SW480 (cell line): ENCODE measurements at places on chromosomes 4 and X.
A peak's percentile ranks its signal among the peaks of the same experiment; 100 is the strongest.

GRCh38 chrX:78687586-78687985 lies 28.5 kb upstream of the RTL3 start:
- DNase-seq, result no peak

GRCh38 chr4:84492737-84493091 lies 6.4 kb downstream of the NKX6-1 start:
- no peak for DNase-seq

DNA sequence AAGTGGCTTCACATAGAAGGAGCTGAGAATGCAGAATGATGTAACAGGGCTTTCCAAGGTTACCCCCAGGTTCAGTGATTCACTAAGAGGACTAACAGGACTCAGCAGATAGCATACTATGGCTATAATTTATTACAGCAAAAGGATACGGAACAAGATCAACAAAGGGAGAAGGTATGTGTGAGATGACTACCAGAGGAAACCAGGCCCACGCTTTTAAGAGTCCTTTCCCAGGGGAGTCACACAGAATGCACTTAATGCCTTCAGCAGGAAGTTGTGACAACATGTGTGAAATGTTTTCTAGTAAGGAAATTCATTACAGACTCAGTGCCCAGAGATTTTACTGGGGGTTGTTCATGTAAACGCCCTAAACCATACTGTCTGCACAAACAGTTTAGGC lies 373.6 kb upstream of the MAGEB2 start:
- DNase-seq, result no peak

DNA sequence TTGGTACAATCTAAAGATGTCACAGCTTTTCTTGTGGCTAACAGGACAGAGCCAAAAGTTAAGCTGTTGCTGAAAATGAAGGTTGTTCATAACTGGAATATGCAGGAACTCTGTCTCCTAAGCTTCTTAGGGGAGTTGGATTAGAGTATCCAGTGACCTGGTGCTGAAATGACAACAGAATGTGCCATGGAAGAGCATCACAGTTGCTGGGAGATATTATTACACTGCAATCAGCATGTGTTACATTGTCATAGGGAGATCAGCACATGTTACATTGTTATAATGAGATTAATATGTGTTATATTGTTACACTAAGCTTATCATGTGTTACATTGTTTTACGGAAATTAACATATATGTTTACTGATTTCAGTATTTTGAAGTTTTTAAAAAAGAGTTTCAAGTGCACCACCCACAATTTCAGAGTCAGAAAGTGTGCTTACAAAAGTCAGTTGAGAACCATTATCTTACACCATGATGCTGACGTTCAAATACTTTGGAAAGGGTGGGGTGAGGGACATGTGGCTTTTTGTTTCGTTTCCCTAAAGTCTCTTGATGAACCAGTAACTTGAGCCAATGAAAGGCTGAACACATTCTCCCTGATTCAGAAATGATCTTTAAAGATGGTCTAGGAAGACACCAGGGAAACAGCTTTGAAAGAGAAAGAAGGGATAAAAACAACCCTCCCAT lies 113.4 kb downstream of the DRD5 start:
- DNase-seq, result no peak

- DNase-seq, result no peak
Observed at GRCh38 chr4:149961876-149962597, 116.2 kb upstream of the DCLK2 start.

GRCh38 chr4:19381068-19381467 lies 870.6 kb upstream of the SLIT2 start:
- DNase-seq, result no peak

GRCh38 chr4:69835766-69836165 lies 24.2 kb downstream of the SULT1E1 start:
- no peak for DNase-seq

GRCh38 chr4:3873408-3874027 lies 107.3 kb downstream of the ADRA2C start:
- peak; percentile 66 for DNase-seq

DNA sequence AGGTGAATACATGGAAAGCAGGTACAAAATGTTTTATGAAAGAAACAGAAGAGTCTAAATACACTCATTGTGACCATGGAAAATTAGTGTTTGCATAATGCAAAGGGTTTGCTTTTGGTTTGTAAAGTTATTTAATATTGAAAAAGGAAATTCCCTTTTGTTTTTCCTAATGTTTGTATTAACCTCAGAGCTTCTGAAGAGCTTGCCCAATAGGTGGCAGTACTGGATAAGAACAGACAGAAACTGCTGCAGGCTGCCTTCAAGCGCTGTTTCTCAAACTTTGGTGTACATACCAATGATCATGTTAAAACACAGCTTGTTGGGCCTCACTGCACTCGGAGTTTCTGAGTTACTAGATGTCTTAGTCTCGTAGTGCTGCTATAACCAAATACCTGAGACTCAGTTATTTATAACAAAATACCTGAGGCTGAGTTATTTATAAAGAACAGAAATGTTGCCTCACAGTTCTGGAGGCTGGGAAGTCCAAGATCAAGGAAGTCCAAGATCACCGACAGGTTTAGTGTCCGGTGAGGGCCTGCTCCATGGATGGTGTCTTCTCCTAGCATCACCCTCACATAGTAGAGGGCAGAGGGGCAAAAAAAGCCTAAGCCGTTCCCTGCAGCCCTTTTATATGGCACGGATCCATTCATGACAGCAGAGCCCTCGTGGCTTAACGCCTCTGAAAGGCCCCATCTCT lies 54.2 kb downstream of the SUPT20HL2 start:
- DNase-seq, result peak; percentile 46

DNA sequence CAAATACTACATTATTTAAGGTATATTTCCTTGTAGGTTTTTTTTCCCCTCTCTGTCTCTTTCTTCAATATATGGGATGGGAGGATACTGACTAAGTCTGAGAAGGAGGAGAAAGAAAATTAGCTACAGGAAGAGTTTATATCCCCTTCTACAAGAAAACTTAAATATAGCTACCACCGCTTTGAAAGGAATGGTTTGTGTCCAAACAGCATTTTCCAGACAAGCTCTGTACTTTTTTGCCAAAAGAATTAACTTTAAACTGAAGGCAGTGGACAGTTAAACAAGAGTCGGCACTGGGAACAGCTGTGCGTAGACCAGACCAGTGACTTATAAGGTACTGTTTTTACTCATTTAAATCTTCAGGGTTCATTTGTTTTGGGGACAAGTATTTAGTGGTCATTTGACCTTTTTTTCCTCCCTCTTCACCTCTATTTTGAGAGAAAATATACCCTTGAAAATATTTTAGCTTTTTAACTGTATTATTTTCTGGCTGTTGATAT lies 303.7 kb downstream of the ARHGAP24 start:
- no peak for DNase-seq

GRCh38 chr4:25215511-25215910 lies 18.3 kb upstream of the PI4K2B start:
- no peak for DNase-seq

- DNase-seq, result no peak
Observed at GRCh38 chrX:3143043-3143799, 102.0 kb downstream of the ARSF start.

- DNase-seq, result peak; percentile 27
Observed at GRCh38 chr4:31045724-31046318, 325.7 kb downstream of the PCDH7 start.

DNA sequence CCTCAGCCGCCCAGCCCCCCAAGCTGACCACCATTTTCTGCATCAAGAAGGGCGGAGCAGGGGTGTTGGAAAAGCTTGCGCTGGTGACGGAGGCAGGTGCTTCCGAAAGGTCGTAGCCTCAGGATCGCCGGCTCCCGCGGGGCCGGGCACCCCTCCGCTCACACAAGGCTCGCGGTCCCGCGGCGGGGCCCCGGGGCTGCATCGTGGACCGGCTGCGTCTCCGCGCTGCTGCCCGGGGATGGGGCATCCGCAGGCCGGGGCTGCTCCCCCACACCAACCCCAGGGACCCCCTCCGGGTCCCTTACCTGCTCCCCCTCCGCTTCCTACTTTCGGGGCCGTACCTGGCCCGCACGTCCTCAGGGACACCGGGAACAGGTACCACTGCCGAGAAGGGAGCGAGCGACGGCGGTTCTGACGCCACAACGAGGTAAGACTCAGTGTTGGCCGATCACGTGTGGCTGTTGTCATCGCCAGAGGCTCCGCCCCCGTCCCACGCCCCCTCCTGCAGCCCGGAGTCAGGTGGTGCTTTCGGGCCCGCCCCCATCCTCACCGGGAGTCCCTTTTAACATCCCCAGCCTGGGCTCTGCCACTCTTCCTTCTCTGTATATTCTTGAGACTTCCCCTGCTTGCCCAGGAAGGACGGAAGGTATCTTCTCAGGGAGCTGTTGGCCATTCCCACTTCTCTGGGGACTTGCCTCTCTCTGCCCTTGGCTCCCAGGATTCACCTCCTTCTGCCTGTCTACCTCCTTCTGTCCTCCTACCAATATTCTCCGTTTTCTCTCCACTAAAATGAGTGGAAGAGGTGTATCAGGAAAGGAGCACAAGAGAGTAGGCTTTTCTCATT lies at the start of gene BEX2:
Gene BEX2, minus strand, starts transcription at position 436 of the 844 bp plus-strand sequence. CDS start 1,014 bp downstream, outside the sequence.
- peak; percentile 76 for DNase-seq

GRCh38 chr4:119725688-119726330 lies 97.2 kb upstream of the PDE5A start:
- DNase-seq, result no peak

GRCh38 chrX:37060999-37061398 lies 52.8 kb downstream of the FAM47C start:
- DNase-seq, result peak; percentile 52

- DNase-seq, result no peak
Observed at GRCh38 chr4:15084780-15085179, 82.5 kb downstream of the CPEB2 start.

- DNase-seq, result no peak
Observed at GRCh38 chr4:123913598-123913997, 517.0 kb downstream of the SPRY1 start.

- no peak for DNase-seq
Observed at GRCh38 chr4:164943192-164943591, 34.3 kb downstream of the TRIM61 start.

DNA sequence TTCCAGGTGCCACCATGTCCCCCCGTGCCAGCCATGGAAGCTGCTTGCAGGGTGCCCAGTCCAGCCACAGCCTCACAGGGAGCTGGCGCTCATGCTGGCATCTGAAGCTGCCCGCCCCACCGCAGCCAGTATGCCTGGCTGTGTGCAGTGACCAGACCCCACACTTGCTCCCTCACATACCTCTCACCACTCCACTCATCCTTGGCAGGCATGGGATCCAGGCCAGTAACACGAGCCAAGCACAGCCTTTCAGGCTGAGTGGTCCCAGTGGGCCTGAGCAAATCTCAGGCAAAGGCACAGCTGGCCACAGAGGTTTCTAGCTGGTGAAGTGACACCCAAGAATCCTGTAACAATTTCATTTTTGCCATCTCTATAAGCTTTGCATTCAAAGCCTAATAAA lies 48.4 kb upstream of the SEC24B start:
- DNase-seq, result no peak

GRCh38 chr4:103075435-103075893 lies 1.1 kb downstream of the SLC9B2 start:
- DNase-seq, result peak; percentile 4

GRCh38 chrX:118779581-118779980 lies 44.0 kb upstream of the ZCCHC12 start:
- DNase-seq, result no peak

DNA sequence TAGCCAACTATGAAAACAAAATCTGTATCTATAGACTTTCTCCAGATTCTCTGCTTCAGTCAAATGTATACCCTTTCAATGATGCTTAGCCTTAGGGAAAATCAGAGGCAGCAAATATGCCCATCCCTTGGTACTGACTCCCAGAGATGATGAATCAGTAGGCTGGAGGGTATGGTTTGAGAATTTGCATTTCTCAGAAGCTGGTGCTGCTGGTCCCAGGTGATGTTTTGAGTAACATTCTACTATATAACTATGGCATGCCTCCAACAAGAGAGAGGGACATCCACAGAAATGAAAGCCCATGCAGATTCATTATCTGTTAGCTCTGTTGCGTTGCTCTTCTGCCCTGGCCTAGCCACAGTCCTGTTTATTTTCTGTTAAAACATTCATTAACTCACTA lies 13.6 kb downstream of the TNIP3 start:
- no peak for DNase-seq

GRCh38 chr4:81666491-81666890 lies 194.8 kb upstream of the RASGEF1B start:
- no peak for DNase-seq
